ENCODE measurements at places on chromosomes 3 and 15.

DNA sequence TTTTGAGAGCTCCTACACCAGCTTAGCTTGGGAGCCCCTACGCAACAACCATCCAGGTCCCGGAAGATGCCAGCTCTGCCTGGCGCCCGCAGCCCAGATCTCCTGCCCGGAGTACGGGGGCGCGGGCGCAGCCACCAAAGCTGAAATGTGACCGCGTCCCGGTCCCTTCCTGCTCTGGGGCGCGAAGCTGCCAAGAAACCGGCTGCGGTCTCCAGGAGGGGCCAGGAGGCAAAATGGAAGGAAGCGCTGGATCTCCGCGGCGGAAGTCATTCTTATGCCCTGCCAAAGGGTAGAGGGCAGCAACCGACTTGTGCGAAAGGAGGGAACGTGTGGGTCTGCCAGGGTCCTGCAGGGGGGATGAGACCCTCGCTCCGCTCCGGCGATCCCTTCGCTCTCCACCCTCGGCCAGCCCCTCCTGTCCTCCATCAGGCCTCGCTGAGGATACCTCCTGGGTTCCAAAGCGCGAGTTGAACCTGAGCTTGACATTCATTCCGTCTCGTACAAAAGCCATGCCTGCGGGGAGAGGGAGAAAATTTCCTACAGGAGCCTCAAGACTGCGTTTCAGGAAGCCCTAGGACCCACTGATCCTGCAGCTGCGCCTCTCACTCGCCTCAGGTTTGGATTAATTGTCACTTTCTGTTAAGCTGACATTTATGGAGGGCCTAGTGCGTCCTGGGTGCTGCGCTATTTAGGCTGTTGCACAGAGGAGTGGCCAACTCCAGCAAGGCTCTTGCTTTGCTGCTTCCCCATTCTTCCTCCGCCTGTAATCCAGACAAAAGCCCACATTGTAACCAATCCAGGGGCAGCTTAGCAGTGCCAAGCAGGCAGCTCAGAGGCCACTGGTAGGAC lies 98.3 kb upstream of the VGLL3 start:
- no peak for DNase-seq

DNA sequence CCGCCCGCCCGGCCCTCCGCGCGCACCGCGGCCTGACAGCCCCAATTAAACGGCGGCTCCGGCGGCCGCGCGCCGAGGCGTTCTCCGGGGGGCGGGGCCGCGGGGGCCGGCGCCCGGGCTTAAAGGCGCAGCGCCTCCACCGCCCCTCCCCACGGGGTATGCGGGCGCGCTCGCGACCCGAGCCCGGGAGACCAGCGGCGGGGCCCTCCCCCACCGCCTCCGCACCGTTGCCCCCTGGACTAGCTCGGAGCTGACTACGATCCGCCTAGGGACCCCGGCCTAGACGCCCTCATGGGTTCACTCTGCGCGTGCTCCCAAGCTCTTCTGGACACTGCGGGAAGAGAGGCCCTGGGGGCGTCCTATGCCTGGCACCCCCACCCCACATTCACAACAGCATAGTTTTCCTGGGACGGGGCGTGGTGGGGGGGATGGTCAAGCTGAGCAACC lies at the start of gene DUSP7:
Gene DUSP7, minus strand, starts transcription at position 51 of the 447 bp plus-strand sequence. CDS start 205 bp downstream, outside the sequence.
- DNase-seq: peak; percentile 42

GRCh38 chr15:74399100-74399499 lies 31.7 kb upstream of the CYP11A1 start:
- DNase-seq: no peak

GRCh38 chr3:53830944-53831343 lies 15.3 kb downstream of the CHDH start:
- no peak for DNase-seq

- no peak for DNase-seq
Observed at GRCh38 chr3:14440168-14440518, 37.7 kb downstream of the SLC6A6 start.

GRCh38 chr3:36903119-36903882 lies 41.6 kb downstream of the TRANK1 start:
- DNase-seq: no peak

GRCh38 chr15:64647367-64647766 lies 128.0 kb downstream of the RBPMS2 start:
- no peak for DNase-seq

- no peak for DNase-seq
Observed at GRCh38 chr3:149902498-149903139, 68.1 kb downstream of the PFN2 start.

- DNase-seq: no peak
Observed at GRCh38 chr3:77917225-77917624, 877.3 kb downstream of the ROBO2 start.

DNA sequence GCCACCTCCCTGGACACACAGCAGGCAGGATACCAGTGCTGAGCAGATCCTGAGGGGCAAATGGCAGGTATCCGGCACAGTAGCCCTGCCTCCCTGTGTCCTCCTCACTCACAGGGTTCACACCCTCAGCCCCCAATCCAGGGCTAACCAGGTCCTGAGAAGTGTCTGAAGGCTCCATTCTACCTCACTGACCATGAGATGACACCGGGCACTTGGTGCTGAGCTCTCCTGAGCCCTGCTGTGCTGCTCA lies 115.4 kb upstream of the ATP2B2 start:
- DNase-seq: no peak

DNA sequence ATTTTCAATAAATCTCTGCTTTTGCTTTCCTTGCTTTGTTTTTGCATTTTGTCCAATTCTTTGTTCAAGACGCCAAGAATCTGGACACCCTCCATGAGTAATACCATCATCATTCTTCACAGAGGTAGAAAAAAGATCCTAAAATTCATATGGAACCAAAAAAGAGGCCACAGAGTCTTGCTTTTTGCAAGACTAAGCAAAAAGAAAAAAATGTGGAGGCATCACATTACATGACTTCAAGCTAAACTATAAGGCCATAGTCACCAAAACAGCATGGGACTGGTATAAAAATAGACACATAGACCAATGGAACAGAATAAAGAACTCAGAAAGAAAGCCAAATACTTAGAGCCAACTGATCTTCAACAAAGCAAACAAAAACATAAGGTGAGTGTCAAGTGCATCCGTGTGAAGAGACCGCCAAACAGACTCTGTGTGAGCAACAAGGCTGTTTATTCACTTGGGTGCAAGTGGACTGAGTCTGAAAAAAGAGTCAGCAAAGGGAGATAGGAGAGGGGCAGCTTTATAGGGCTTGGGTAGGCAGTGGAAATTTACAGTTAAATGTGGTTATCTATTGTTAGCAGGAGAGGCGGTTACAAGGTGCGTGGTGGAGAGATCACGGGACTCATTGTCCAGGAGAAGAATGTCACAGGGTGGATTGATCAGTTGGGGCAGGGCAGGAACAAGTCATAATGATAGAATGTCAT lies 10.9 kb downstream of the STRIT1 start:
- DNase-seq: no peak

DNA sequence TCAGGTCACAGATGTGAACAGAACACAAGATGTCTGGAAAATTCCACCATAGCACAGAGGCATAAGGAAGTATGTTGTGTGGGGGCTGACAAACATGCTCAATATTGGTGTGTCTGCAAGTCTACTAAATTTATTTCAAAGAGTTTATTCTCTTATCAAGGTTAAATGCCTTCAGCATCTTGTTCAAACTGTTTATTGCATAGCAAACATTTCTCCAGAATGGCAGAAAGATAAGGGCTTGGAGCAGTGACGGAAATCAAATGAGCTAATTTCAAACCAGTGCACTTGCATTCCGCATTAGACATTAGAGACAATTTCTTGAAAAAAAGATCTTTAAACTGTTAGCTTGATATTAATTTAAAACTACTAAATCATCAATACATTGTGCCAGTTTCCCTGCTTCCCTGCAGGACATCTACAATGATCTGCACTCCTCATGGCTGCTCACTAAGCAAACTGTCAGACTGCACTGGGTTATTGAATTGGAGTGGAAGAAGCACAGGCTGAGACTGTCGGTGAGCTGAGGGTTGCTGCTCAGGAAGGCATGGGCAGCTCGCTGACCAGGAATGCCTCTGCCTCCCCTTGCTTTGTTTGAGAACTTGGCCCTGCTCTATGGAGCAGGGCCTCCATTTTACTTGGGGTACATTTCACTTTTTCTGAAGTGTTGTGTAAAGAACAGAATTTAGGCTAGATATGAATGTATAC lies 89.4 kb downstream of the KCNAB1 start:
- no peak for DNase-seq

GRCh38 chr3:140924097-140924873 lies 17.4 kb upstream of the SLC25A36 start:
- DNase-seq: no peak

GRCh38 chr3:31356941-31357340 lies 175.8 kb upstream of the STT3B start:
- no peak for DNase-seq

GRCh38 chr3:42991341-42992315 lies 12.5 kb downstream of the GASK1A start:
- no peak for DNase-seq

- no peak for DNase-seq
Observed at GRCh38 chr3:50170689-50171088, 15.6 kb downstream of the SEMA3F start.

DNA sequence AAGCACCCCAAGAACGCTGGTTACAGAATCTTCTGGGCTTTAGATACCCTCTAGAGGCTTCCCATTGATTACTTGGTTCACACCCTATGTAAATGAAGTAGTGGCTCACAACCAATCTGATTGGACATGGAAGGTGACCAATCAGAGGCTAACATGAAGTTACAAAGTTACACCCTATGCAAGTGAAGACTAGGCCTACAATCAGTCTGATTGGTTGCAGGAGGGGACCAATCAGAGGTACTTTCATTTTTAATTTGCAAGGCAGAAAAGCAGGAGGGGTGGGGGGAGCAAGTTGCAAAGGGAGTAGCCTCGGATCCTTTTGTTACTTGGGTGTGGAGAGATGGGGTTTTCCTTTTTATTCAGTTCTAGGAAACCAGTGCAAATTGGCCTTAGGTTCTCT lies 11.1 kb upstream of the RTP2 start:
- no peak for DNase-seq

DNA sequence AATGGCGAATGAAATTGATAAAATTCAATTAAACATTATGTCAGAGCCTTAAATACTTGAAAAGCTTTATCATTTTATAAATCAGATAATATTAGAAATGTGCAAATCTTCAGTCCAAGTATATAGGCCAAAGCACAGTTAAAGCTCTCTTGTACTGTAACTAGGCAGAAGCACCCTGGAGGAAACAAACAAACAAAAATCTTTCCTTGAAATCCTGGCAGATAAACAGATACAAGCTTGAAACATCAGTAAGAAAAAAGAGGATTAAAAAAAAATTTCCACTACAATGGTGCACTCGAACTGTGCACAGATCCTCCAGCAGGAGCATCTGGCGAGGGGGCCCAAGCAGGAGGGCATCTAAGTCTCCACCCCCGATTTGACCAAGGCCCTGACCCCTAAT lies 166.6 kb downstream of the PLD1 start:
- DNase-seq: no peak

GRCh38 chr15:24766511-24767133 lies 91.0 kb downstream of the NPAP1 start:
- DNase-seq: no peak

All from activated CD8-positive, alpha-beta memory T cell treated with anti-CD3 and anti-CD28 coated beads for 4 hours (primary cell).